ENCODE measurements at places on chromosomes 11 and 22.

GRCh38 chr22:20930004-20930403 is 12.8 kb downstream of the CRKL start:
- DNase-seq: no peak

GRCh38 chr11:36684840-36685801 is 87.1 kb upstream of the RAG2 start:
- peak; percentile 50 for DNase-seq

DNA sequence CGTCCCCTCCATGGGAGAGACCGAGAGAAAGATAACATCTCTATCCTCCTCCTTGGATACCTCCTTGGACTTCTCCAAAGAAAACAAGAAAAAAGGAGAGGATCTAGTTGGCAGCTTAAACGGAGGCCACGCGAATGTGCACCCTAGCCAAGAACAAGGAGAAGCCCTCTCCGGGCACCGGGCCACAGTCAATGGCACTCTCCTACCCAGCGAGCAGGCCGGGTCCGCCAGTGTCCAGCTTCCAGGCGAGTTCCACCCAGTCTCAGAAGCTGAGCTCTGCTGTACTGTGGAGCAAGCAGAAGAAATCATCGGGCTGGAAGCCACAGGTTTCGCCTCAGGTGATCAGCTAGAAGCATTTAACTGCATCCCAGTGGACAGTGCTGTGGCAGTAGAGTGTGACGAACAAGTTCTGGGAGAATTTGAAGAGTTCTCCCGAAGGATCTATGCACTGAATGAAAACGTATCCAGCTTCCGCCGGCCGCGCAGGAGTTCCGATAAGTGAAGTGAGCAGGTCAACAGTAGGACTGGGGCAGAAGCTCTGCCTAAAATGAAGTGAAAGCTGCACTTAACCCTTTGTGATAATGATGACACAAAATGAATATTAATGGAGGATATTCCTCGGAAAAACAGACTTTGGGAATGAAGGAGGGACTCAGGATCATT is 65.3 kb downstream of the WNT11 start:
- DNase-seq: no peak

- no peak for DNase-seq
Measured at GRCh38 chr11:25587496-25587895, 744.4 kb upstream of the ANO3 start.

GRCh38 chr11:118635237-118635591 is 27.8 kb downstream of the PHLDB1 start:
- no peak for DNase-seq

GRCh38 chr11:86043765-86044503 is 24.9 kb downstream of the PICALM start:
- DNase-seq: no peak

DNA sequence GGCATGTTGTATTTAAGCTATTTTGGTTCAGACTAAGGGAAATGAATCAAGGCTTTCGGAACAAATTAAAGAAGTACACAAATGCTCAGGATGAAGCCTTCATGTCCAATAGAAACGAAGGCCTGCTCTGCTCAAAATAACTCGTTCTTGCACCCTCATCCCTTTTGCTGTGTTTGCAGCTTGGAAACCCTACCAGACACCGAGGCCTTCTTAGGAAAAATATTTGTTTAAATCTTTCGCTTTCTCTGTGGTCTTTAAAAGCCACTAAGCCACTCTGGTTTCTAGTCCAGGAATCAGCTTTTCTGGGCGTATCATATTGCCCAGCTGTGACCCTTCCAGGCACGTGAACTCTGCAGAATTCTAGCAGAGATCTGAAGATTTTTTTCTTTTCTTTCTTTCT is 60.9 kb upstream of the HSPA8 start:
- DNase-seq: no peak

GRCh38 chr11:17743808-17744119 is 9.2 kb downstream of the KCNC1 start:
- no peak for DNase-seq

GRCh38 chr22:41772198-41772597 is 28.3 kb upstream of the CCDC134 start:
- no peak for DNase-seq

DNA sequence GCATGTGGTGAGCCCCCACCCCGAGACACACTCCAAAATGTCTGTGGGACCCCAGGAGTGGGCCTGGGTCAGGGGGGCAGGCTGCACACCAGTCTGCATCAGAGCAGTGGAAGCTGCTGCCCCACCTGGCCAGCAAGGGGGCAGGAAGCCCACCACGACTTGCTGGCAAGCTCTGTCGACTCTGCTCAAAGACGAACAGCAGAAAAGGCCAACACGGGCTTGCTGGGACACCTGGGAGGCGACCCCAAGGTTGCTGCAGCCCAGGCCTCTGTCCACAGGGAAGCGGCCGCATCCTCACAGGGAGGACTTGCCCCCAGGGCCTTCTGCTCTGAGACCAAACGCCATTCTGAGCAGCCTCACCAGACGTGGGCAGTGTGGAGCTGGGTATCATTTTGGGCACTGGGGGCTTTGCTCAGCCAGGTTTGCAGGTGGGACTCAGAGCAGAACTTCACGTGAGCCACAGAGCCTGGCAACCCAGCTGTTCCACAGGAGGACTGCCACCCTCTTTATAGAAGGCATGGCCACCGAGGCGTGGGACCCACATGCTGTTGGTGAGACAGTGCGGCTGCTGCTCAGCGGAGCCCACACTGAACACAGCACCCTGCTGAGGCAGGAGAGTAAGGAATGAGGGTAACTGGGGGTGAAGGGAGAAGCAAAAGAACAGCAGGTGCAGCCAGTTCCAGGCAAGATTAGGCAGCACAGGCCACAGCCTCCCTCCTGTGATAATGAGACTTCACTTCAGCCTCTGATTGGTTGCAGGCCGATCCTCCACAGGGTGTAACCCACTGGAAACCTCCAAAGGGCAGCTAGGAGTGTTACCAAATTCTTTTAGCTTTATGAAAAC is 11.0 kb downstream of the IL17REL start:
- DNase-seq: no peak

GRCh38 chr11:106477776-106478175 is 400.3 kb downstream of the AASDHPPT start:
- no peak for DNase-seq

- no peak for DNase-seq
Measured at GRCh38 chr11:27158456-27159334, 118.1 kb downstream of the BBOX1 start.

DNA sequence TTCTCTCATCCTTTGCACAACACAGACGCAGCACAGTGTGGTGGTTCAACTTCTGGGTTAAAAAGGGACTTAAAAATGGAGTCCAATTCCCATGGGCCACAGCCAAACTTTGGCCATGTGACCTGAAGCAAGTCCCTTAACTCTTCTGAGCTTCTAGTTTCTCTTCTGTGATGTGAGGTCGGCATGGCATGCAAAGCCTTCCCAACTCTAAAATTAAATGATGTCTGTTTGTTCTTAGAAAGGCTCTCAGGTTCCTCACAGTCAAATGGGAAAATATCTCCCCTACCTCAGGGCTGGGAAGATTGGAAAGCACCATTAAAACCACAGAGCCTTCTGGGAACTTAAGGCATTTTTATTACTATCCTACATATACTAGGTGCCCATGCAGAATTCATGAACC is 38.8 kb downstream of the LGR4 start:
- no peak for DNase-seq

DNA sequence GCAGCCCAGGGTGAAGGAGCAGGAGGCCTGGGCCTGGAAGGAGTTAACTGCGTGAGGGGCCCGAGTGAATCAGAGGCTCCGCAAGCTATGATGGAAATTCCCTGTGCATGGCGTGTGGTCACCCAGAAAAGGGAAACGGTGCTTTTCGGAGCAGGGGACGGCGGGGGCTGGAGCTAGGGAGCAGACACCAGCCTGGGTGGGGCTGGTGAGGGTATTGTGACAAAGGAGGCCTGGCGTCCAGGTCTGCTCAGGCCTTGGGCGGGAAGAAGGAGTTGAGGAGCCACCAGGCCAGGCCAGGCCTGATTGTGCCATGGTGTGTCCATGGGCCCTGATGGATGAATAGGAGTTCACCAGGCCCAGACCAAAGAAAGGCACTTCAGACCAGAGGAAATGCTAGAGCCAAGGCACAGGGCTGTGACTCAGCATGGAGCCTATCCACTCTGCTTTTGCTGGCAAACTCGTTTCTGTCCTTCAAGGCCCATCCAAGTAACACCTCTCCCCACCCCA is 12.8 kb upstream of the SPI1 start:
- no peak for DNase-seq

DNA sequence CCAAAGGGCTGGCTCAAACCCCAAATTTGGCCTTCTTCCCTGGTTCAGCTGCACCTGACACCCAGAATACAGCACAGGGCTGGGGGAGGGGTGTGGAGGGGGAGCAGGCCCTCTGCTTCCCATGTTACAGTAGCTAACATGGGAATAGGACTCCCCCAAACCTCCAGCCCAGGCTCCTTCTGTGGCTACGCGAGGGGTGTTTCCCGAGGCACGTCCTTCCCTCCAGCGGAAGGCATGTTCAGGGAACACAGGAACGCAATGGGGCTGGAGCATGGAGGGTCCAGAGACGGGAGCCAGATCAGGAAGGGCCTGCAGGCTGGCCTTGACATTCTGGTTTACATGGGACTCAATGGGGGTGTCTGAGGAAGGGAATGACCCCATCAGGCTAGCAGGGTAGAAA is 11.8 kb upstream of the IGLL1 start:
- no peak for DNase-seq

DNA sequence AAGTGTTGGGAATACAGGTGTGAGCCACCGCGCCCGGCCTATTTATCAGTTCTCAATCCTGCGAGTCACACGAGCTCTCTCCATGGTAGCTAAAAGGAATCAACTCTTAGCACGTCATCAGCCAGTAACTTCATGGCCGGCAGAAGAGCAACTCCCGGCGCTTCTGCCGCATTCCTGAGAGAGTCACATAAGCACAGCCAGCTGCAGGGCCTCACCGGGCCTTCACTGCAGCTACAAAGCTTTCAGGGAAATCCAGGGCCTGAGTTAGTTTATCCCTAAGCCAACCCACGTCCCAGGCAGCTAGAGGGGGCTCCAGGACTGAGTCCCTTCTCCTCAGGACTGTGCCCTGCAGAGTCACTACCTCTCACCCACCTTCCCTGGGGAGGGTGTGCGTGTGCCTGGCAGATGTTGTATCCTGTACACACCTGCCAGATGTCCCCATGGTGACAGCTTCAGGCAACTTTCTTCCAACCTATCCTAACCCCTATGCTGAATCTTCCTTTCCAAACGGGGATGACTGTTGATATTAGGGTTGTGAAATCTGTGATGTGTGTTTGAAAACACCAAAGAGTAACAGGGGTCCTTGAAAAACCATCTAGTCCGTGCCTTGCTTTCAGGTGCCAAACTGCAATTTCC is 45.9 kb upstream of the ARFGAP3 start:
- DNase-seq: no peak

GRCh38 chr11:99960536-99960935 is 726.6 kb upstream of the ARHGAP42 start:
- DNase-seq: no peak

DNA sequence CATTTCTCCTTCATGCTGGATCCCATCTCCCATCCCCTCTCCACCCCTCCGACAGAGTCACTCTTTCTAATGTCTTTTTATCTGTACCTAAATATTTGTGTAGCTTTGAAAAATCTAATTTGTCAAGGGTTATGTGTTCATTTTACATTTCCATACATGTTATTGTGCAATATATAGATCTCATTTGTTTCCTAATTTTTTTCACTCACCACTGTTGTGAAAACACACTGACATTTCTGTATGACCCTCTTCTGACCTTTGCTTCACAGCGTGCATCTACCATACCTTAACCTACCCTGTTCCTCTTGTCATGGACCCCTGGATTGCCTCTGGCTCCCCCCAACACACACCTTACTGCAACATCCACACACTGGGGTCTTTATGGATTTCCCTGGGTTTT is 942.9 kb downstream of the TBC1D22A start:
- no peak for DNase-seq

- no peak for DNase-seq
Measured at GRCh38 chr11:12499071-12499470, 121.7 kb downstream of the PARVA start.

GRCh38 chr11:26729284-26729683 is 7.4 kb upstream of the SLC5A12 start:
- no peak for DNase-seq

DNA sequence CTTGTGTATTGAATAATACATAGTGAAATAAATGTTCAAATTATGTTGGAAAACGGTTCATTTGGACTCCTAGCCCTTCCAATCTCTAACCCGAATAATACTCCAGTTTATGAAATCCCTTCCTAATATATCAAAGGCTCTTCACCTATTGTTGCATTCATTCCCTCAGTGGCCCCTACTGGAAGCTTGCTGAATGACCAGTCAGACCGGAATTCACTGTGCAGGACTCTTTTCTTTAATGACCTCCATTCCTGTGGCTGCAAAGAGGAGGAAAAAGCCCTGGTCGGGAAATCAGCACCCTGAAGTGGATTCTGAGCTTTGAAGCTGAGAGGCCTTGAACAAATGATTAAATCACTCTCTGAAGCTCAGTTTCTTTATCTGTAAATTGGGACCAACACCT is 19.1 kb upstream of the RCN1 start:
- DNase-seq: no peak

- DNase-seq: no peak
Measured at GRCh38 chr11:64409707-64410403, 50.9 kb downstream of the RPS6KA4 start.

- peak; percentile 78 for DNase-seq
Measured at GRCh38 chr11:102451681-102452460, 694 bp downstream of the TMEM123 start.

DNA sequence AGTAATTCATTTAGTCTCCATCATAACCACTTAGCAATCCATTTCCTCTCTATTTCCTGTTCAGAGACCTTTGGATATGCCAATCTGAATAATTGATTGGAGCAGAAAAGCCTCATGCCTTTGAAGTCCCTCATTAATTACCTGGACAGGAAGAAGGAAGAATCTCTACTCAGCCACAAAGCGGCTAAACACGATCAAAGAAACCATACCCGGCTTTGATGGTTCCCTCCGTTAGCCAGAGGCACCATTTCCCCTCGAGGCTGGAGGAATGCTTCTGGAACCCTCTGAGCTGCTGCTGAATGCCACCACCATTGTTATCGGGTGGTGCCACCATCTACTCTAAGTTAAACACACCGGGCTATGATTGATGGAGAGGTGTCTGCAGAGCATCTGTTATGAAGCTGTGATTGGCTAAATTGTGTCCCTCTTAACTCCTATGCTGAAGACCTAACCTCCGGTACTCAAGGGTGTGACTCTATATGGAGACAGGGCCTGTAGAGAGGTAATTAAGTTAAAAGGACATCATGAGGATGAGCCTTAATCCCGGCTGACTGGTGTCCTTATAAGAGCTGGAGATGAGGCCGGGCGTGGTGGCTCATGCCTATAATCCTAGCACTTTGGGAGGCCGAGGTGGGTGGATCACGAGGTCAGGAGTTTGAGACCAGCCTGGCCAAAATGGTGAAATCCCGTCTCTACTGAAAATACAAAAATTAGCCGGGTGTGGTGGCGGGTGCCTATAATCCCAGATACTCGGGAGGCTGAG is 168.6 kb downstream of the CTTN start:
- no peak for DNase-seq

DNA sequence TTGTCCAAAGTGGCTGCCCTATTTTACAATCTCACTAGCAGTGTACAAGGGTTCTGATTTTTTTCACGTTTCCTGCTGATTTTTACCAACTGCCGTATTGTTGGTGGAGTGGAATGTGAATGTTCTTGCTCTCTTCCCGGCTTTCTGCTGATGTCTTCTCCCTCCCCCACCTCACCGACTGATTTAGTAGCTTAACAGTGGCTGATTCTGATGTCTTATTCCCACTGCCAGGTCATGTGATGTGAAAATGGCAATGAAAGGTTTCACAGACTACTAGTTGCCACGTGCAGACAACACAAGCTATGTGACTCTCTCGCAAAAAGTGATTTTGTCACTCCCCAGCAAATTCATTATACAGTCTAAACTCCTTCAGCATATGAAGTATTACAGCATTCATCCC is 17.3 kb upstream of the NEU3 start:
- no peak for DNase-seq
